Frontal cortex (tissue), 4 donors: ENCODE measurements at places on chromosomes 1 and 21. TPM values are rescaled to one million over a fixed set of nuclear protein-coding genes. Genes with fewer than 3 reads are reported as not detected.

DRAXIN gene
- total RNA-seq = 137 TPM

KLF17 gene
- total RNA-seq = under 0.01 TPM

SPRR2F gene
- total RNA-seq = not detected

LUZP1 gene
- total RNA-seq = 5.3 TPM

ZBTB8A gene
- total RNA-seq = 43.2 TPM

C1QA gene
- 8.6 TPM for total RNA-seq

XPR1 gene
- total RNA-seq = 380 TPM

OPTC gene
- total RNA-seq = not detected

HES3 gene
- not detected for total RNA-seq

RGS1 gene
- 6.5 TPM for total RNA-seq

PTPRF gene
- 39.1 TPM for total RNA-seq

UBAP2L gene
- 35.5 TPM for total RNA-seq

ZNF695 gene
- total RNA-seq = 6.1 TPM

GBP7 gene
- not detected for total RNA-seq

EXTL2 gene
- total RNA-seq = 28.9 TPM

OLFML3 gene
- 17.5 TPM for total RNA-seq

ARTN gene
- total RNA-seq = under 0.01 TPM

TEKT2 gene
- total RNA-seq = 10.6 TPM

GJC2 gene
- total RNA-seq = 0.82 TPM

ALG14 gene
- 3.7 TPM for total RNA-seq

C1orf116 gene
- not detected for total RNA-seq

HSD3B2 gene
- not detected for total RNA-seq

AKNAD1 gene
- total RNA-seq = 5.3 TPM
